Right lung (tissue), 10 donors: ENCODE measurements at places on chromosomes 12 and 14. TPM values are rescaled to one million over a fixed set of nuclear protein-coding genes. Genes with fewer than 3 reads are reported as not detected.

- DNase-seq = peak; percentile 85
Measured at GRCh38 chr14:24774187-24774915, 140.4 kb upstream of the GZMB start.

Gene RTL1
- polyA plus RNA-seq = 0.12 TPM

DNA sequence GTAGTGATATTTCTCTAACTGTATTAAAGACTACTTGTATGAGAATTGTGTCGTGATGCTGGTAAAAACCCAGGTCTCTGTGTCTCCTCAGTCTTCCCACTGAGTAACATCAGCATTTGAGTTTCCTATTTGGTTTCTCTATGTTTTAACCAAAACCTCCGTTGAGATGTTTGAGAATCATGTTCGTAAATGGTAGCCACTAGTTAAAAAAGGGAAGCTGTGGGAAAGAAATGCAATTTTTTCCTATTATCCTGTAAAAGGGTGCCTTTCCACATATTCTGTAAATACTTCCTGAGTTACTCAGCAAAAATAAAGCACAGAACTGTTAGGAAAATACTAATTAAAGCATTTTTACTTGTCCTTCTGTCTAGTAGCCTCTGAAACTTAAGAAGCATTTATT, 7.0 kb downstream of the CLEC1B start:
- DNase-seq = no peak

GRCh38 chr12:93614917-93615596, 42.6 kb downstream of the SOCS2 start:
- no peak for DNase-seq
